ENCODE measurements at places on chromosomes 2 and 18.

DNA sequence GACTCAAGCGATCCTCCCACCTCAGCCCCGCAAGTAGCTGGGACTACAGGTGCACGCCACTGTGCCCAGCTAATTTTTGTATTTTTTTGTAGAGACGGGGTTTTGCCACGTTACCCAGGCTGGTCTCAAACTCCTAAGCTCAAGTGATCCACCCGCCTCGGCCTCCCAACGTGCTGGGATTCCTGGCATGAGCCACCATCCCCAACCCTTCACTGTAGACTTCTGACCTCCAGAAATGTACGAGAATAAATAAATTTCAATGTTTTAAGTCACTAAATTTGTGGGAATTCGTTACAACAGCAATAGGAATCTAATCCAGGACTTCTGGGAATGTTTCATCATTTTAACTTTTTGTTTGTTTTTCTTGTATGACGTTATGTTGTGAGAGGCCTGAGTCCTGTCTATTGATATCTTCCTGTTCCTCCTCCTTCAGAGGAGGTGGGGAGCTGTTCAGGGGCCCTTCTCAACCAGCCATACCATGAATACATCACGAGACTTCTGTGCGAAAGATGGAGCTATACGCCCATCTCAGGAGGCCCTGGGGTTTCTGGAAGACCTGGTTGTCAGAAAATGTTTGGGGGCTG, 40.0 kb downstream of the TEX44 start:
- DNase-seq = no peak

GRCh38 chr2:100976645-100977391, 25.3 kb upstream of the RPL31 start:
- DNase-seq = no peak

GRCh38 chr2:99084256-99084655, 57.3 kb upstream of the C2orf15 start:
- DNase-seq = no peak

GRCh38 chr2:170030040-170030439, 147.9 kb upstream of the MYO3B start:
- DNase-seq = no peak

GRCh38 chr2:133841900-133842299, 273.6 kb upstream of the NCKAP5 start:
- no peak for DNase-seq

DNA sequence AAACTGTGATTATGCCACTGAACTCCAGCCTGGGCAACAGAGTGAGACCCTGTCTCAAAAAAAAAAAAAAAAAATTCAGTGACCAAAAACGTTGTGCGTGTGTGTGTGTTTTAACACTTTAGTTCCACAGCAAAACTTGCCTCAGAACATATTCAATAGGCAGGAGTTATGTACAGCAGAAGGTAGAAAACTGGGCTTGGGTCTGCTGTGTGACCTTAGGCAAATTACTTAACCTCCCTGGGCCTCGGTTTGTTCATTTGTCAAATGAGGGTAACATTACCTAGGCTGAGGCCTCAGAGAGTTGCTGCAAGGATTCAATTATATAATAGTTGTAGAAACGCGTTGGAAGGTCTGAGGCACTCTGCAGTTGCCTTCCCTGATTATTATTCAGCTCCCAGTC, 10.3 kb upstream of the SCG2 start:
- no peak for DNase-seq

GRCh38 chr2:126653761-126654160, 2.2 kb upstream of the GYPC start:
- DNase-seq = no peak

DNA sequence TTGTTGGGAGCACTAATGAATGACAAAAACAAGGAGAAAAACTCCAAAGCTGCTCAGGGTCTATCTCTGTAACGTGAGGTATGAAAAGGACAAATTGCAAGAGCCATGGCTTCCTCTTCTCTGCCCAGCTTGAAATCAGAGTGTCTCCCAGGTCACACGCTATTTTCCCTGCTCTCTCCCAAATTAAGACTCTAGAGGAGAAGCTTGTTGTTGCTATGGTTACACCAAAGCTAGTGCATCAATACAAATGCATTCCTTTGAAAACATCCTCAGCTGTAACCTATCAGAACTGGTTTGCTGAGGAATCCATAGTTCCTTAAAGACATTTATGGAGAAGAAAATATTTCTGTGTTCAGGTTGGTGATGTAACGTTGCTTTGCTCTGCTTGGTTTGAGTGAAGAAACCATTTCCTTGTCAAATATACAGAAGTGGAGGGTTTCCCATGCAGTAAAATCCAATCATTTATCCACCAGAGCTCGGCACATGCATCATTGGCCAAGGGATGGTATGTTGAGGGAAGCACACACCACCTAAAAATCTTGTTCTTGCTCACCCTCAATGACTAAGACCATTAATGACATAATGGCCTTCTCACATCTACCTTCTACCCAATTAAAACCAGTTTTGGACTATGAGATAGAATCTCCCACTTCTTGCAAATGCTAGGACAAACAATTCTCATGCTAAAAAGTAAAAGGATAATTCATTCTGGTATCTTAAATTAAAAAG, 2135.6 kb upstream of the CELF4 start:
- no peak for DNase-seq

DNA sequence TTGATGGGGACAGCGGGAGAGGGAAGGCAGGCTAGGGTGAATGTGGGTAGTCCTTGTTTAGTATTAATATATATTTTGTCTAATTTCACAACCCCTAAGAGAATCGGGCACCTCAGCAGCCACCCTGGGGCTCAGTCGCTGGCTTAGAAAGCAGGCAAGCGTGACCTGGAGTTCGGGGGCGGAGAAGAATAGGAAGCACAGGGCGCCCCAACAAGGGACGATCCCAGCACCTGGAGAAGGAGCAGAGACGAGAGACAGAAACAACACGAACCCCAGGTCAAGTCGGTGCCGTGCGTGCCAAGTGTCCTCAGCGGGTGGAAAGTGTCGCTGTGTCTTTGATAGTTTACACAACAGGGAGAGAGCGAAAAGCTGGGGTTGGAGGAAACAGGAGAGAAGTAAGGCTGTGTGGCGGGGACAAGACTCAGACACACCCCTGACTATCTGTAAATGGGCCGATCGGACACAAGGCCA, 95.4 kb downstream of the NFATC1 start:
- DNase-seq = no peak

- DNase-seq = no peak
Measured at GRCh38 chr18:3821524-3821923, 371.6 kb downstream of the TGIF1 start.

- DNase-seq = no peak
Measured at GRCh38 chr18:38221476-38222100, 656.0 kb upstream of the CELF4 start.

DNA sequence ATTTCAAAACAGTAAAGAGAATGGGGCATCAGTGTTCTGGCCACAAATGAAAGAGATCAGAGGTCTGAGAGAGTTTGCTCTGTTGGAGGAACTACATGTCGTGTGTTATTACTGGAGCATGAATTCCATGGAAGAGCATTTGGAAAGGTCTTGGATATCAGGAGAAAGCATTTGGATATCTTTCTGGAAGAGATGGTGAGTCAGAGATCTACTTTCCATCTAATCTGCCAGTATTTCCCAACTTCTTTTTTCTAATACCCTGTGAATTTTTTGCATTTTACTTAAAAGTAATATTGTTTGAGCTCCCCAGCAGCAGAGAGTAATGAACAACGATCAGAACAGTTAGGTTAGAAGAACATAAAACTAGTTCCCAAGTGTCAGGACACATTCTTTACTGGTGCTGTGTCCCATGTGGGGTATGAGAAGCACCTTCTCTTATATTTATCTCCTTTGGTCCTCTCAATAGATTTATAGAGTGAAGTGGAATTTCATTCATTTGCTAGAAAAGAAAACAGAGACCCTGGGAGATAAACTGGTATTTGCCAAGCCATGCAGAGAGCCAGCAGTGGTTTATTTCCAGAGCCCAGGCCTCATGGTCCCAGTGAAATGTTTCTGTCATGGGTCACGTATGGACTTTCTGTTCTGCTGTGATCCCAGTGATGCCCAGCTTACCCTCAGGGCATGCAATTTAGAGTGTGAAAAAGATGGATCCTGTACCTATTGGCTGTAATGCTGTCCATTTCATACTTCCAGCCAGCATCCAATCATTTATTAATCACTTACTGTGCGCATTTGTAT, 130.8 kb upstream of the NT5C1B start:
- no peak for DNase-seq

DNA sequence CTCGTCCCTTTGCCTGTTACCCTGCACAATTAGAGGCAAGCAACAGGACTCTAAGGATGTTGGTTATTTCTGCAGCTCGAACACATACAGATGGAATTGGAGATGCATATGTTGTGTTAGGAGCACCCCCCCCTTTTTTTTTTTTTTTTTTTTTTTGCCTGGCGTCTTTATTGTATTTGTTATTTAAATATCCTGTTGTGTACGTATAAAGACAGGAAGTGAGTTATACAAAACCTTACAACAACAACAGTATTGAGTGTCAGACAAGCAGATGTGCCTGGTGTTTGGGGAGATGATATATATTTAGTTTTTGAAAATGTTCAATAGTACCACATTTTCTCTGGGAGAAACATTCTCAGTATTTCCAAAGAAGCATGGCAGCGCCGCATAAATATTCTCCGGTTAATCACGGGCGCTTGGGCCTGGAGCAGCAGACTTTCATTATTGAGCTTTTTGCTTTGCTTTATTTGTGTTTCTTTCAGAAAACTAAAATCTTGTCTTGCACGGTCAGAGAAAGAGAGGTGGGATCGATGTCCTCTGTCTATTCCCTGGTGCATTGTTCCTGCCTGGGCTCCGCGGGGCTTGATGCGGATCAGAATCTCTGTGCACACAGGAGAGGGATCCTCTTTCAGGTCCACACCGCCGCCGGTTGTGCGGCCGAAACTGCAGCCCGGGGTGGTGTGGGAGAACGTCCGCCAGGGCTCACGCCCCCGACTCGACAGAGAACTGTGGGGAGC, 23.2 kb upstream of the ZNF516 start:
- DNase-seq = no peak

DNA sequence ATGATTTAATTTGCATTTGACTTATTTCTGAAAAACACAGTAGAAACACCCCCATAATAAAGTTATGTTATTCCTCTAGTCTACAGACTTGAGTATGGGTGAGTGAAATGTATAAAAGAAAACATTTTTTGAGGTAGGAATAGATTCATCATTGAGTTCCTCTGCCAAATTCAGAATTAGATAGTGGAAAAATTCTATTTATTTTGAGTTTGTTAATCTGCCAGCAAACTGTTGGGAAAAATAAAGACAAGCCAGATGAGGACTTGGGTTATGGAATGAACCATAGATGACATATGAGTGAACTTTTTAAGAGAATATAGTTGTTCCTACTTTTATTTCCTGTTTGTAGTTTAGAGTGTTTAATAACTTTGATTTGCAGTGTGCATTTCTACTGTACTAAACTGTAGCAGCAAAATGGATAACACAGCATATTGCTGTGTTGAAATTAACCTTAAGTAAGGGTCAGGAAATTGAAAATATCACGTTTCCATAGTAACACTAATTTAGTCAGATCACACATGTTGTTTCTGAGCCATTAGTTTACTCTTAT, 35.6 kb upstream of the PNPT1 start:
- no peak for DNase-seq

DNA sequence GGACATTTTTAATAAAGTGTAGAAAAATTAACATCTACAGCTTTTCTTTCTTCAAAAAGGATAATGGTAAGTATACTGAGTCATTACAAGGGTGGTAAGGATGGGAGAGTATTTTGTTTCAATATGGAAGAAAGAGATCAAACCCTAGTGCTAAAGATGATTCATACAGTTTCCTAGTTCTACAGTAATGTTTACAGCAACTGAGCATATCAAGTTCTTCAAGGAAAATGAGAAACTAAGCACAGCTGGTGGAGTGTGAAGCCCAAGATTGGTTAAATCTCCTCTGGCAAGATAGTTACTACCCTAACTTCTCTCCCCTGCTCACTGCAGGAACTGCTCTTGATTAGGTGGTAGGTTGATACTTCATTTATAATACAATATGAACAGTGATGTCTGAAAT, 467.5 kb downstream of the XIRP2 start:
- DNase-seq = no peak

DNA sequence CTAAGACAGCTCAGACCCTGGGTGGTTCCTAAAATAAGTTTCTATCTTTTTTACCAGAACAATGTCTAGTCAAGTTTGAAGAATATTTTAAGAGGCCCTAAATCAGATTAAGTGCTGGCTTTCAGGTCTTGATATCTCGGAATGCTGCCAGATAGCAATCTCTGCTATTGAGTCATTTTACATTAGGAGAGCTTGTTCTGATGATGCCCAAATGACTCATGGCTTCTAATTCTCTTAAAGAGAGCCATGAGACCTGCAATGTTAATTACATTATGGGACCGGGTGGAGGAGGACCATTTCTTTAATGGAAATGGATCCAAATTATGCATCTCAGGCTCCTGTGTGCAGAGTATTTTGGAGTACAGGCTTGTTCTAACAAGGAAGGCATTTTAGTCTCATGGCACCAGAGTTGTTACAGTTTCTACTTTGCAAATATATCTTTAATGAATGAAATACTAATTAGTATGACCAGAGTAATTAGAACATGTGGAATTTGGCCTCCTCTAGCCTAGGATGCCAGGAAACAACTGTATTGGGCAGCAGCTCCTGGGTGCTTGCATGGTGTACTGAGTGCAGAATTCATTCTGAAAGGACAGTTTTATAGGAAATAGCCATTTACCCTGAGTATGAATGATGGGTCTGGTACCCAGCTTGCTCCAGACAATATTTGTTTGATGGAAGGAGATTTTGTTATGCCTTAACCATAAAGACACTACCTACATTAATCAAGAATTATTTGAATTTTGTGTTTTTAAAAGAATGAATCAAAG, 94.0 kb upstream of the SULT1C3 start:
- no peak for DNase-seq

GRCh38 chr2:71064754-71065621, 3.5 kb upstream of the NAGK start:
- no peak for DNase-seq

DNA sequence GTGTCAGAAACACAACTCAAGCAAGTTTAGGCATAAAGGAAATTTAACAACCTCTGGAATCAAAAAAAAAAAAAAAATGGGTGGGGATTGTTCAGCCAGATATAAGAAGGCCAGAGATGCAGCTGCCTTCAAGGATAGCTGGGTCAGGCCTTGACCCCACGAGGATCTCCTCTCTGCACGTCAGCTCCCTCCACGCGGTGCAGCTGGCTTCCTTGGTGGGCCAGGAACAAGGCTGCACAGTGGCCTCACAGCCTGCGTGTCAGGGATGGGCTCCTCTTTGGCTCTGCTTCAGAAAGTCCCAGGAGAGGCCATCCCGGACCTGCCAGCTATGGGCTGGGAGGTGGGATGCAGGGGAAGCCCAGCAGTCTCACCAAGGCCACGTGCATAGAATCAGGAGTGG, 55.5 kb downstream of the TIMM21 start:
- DNase-seq = no peak

GRCh38 chr2:226325526-226325925, 474.1 kb downstream of the IRS1 start:
- no peak for DNase-seq

- DNase-seq = no peak
Measured at GRCh38 chr18:14943967-14944636, 196.1 kb downstream of the ANKRD30B start.
